ENCODE measurements at places on chromosomes 13 and 19. TPM values are rescaled to one million over a fixed set of nuclear protein-coding genes. Genes with fewer than 3 reads are reported as not detected.

- no peak for DNase-seq
These were observed 20.8 kb upstream of the CASP14 start for GRCh38 chr19:15028490-15028889.

- no peak for DNase-seq
These were observed 17.6 kb upstream of the RASA3 start for GRCh38 chr13:114149774-114150740.

- DNase-seq: no peak
These were observed 204.0 kb upstream of the GPR12 start for GRCh38 chr13:26964278-26965250.

IL11 gene
- 16.1 TPM for polyA plus RNA-seq

- no peak for DNase-seq
These were observed 12.1 kb downstream of the HNRNPUL1 start for GRCh38 chr19:41276231-41276630.

All from SK-N-SH (cell line).